MG63 (cell line): ENCODE measurements at places on chromosomes 7 and 10. TPM values are rescaled to one million over a fixed set of nuclear protein-coding genes. Genes with fewer than 3 reads are reported as not detected.

- DNase-seq: no peak
Measured at GRCh38 chr7:123621707-123622106, 20.1 kb downstream of the ASB15 start.

DNA sequence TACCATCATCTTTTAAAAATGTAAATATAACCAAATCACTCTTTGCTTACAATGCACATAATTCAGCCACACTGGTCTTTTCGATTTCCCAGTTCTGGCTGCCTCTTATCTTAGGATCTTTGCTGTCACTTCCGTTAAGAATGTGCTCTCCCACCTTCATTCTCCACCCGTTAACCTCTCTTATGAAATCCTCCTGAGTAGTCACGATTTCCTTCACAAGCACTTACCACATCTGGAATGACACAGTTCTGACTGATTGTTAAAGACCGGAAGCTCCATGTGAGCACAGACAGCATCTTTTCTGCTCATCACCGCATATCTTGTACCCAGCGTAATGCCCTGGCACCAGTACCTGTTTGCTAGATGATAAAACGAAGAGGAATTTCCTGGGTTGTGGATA, 84.3 kb downstream of the CUL2 start:
- peak; percentile 88 for DNase-seq

The PTCD1 gene
- 6.9 and 7.3 TPM in 2 replicates for total RNA-seq

DNA sequence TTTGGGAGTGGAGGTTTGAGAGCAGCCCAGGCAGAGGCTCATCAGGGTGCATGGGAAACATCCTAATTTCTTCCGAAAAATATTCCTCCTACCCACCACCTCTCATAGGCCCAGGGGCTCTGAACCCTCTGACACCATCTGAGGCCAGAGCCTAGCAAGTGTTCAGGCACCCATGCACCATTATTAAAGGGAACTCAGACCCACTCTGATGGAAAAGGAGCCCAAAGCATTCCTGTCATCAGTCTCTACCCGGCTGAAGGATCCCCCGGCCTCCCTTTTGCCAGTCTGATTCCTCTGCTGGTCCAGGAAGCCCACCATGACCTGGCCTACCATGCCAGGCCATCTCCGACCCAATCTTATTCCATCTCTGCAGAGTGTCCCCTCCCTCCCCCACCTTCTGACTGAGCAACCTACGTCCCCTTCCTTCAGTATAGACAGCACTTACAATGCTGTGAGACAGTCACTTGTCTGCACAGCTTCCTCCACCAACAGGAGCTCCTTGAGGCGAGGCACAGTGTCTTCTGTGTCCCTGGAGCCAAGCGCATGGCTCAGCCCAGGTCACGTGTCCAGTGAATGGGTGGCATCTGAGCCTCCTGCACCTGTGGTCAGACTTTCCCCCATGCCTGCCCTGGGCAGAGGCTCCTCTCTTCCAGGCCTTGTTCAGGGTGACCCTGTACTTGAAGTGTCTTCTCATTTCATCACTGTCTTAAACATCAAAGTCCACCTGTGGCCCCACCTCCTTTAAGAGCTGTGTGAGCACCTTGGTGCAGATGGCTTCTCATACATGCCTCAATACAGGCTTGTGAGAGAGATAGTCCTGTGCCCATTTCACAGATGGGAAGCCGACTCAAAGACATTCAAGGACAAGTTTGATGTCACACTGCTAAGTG, 889 bp upstream of the GPR15LG start:
- no peak for DNase-seq

GRCh38 chr7:144835155-144835611, 670 bp downstream of the TPK1 start:
- DNase-seq: peak; percentile 23

DNA sequence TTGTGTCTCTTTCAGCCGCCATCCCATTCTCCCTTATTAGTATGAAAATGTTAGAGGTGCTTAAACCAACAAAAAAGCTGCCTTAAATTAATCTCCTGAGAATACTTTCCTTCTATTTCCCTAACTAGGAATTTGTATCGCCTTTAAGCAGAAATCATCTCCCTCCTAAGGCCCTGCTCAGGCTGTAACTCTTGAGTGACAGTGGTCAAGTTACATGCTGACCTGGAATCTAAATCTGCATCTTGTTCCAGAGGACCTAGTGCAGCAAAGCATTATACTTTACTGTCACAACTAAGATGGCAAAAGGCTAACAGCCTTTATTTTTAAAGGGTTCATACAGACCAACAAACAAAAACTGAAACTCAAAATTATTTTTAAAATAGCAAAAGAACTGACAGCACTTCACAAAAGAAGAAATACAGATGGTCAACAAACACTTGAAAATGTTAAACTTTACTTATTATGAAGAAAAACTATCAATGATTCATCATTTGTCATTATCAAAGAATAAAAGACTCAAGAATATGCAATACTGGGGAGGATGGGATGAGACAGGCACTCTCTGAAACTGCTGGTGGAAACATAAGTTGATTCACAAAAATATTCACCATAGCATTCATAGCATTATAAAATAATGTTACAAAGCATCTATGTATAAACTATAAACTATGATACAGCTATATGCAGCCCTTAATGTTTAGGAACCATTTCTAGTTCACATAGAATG, 11.0 kb downstream of the CYREN start:
- DNase-seq: no peak

DNA sequence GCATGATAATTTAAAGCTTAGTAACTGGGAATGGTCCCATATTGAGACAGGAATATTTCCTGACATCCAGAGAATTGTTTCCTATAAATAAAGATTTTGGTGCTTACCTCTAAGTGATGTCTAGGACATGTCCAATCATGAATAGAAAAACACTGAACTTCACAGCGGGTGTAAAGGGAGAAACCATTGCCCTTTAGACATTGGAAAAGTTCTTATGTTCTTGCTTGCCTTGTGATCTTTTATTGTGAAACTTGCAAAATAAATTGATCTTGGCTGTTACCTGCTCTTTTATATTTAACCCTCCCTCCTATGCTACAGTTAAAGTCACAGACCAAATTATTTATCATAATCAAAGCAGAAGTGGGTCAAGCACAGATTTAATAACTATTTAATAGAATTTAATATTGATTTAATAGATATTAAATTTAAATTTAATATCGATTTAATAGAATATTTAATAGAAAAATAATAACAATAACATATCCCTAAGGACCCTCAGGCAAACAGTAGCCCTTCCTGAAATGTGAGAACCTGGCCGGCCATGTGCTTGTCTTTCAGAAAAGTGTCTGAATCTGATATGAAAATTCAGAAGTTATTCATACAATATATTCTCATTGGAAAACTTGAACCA, 47.0 kb upstream of the AKR1C1 start:
- no peak for DNase-seq

DNA sequence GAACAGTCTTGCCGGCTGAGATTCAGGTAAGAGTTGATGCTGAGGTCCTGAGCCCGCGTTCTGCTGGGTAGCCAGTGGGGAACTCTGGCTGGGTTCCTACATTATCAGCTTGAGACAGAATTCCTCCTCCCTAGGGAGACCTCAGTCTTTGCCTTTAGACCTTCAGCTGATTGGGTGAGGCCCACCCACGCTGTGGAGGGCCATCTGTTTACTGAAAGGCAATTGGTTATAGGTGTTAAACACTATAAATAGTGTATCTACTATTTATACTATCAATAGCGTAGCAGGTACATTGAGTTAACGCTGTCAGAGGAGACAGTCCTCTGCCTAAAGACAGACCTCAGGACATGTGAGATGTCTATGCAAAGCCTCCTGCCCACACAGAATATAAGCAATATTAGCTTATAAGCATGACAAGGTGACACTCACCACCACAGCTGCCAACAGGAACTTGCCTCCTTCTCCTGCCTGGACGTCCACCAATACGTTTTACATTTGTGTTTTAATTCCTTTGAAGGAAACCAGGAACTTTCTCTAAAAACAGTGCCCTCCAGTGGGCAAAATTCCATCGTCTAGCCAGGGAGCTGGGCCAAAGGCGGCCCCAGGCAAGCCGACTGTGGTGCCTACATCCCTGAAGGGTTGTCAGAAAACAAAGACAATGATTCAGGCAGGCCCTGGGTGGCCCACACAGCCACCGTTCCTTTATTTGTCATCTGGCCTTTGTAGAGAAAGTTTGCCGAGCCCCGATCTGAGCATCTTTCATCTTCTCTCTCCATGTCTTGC, 58.8 kb downstream of the INSIG1 start:
- no peak for DNase-seq

- DNase-seq: no peak
Measured at GRCh38 chr7:113060100-113060499, 26.5 kb downstream of the GPR85 start.
